Stimulated activated CD4-positive, alpha-beta T cell treated with anti-CD3 and anti-CD28 coated beads, Interleukin-4, amount 100 ng/mL, for 4 hours (primary cell): ENCODE measurements at places on chromosomes 5 and 9.

DNA sequence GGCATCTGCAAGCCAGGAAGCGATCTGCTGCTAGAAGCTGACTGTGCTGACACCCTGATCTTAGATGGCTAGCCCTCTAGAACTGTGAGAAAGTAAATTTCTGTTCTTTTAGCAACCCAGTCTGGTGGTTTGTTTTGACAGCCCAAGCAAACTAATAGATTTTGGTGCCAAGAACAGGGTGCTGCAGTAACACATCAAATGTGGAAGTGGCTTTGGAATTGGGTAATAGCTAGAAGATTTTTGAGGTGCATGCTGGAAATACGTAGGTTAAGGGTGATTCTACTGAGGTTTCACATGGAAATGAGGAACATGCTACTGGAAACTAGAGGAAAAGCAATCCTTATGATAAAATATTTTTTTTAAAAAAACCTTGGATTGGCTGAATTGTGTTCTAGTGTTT is 153.5 kb upstream of the SH3GL2 start:
- DNase-seq: no peak

- no peak for DNase-seq
These were observed 41.1 kb upstream of the TCF7 start for GRCh38 chr5:134073404-134073803.

- DNase-seq: no peak
These were observed 639.0 kb upstream of the ACO1 start for GRCh38 chr9:31745468-31745867.

GRCh38 chr9:136007934-136008692 is 46.9 kb upstream of the UBAC1 start:
- DNase-seq: no peak

DNA sequence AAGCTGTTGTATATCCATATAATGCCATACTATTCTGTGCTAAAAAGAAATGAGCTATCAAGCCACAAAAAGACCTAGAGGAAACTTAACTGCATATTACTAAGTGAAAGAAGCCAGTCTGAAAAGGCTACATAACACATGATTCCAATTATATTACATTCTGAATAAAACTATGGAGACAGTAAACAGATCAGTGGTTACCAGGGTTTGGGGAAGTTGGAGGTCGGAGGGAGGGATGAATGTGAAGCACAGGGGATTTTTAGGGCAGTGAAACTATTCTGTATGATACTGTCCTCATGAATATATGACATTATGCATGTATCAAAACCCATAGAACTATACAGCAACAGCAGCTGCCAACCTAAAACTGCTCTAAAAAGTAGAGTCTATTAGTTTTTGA is 5.6 kb upstream of the RFK start:
- DNase-seq: no peak

GRCh38 chr5:18043344-18043743 is 409.1 kb downstream of the TAF11L14 start:
- no peak for DNase-seq

DNA sequence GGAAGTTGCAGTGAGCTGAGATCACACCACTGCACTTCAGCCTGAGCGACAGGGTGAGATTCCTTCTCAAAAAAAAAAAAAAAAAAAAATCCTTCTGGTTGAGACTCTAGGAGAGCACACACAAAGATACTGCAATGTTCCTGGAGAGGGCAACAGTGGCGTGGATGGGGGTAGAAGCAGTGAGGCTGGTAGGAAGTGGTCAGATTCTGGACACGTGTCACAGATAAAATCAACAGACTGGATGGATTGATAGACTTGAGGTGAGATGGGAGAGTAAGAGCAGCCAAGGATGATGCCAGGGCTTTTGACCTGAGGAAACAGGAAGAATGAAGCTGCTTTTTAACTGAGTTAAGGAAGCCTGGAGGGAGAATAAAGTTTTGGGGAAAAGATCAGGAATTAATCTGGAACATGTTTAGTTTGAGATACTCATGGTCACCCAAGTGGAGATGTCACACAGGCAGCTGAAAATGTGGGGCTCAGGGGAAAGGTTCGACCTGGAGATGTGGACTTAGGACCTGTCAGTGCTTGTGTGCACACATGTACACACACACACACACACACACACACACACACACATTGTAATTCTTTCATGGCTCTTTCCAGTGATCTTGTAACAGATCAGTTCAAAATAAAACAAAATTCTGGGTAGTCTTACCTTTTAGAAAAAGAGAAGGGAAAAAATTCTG is 88.1 kb downstream of the FANCC start:
- DNase-seq: no peak

GRCh38 chr5:142974409-142974808 is 204.2 kb downstream of the ARHGAP26 start:
- no peak for DNase-seq

DNA sequence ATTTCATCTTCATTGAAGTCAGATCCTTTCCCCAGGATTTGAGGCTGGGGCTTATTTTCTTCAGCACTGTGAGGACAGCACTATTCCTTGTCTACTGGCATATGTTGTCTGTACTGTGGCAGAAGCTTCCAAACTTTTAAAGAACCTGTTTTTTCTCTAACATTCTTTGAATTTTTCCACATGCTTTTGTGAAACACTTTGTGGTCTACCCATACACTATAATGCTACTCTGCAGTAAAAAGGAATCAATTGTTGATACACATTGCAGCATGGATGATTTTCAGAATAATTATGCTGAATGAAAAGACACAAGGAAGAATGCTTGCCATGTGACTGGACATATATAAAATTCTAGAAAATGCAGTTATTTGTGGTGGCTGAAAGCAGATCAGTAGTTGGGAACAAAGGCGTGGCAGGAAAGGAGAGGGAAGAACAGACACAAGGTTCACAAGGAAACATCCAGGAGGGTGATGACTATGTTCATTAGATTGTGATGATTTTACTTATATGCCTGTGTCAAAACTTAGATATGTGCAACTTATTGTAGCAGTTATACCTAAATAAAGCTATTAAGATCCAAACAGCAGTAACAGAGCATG is 96.8 kb downstream of the WNK2 start:
- DNase-seq: no peak

DNA sequence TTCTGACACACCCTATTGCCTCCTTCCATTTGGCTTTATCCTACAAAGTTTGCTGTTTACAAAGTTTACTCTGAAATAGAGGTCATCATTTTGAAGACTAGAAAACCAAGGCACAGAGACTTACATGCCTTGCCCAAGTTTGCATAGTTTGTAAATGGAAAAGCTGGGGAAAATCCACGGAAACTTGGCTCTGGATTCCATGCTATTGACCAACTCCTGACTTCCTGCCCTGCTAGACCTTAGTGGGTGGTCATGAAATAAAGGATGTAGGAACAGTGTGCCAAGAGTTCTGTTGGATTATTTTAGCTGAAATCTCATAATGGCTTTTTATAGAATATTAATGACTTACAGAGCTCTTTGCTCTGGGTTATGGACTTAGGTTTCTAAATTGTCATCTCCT is 69.5 kb downstream of the GRIA1 start:
- no peak for DNase-seq

- no peak for DNase-seq
These were observed 14.8 kb downstream of the SAXO1 start for GRCh38 chr9:19018201-19018600.

- peak; percentile 19 for DNase-seq
These were observed 152.1 kb downstream of the FSTL4 start for GRCh38 chr5:133460172-133460758.

GRCh38 chr5:160379511-160379910 is 9.1 kb upstream of the C1QTNF2 start:
- no peak for DNase-seq
